ENCODE measurements at places on chromosomes 1 and 21.

GRCh38 chr1:156591432-156592157 is at the start of gene NAXE:
Gene NAXE, plus strand, starts transcription at chr1:156591776. Its CDS starts 29 bp downstream, at chr1:156591805.
- DNase-seq = peak; percentile 80

GRCh38 chr1:32766328-32766972 is 50.7 kb downstream of the YARS1 start:
- no peak for DNase-seq

- no peak for DNase-seq
These were observed 50.7 kb downstream of the ZZZ3 start for GRCh38 chr1:77631751-77632150.

DNA sequence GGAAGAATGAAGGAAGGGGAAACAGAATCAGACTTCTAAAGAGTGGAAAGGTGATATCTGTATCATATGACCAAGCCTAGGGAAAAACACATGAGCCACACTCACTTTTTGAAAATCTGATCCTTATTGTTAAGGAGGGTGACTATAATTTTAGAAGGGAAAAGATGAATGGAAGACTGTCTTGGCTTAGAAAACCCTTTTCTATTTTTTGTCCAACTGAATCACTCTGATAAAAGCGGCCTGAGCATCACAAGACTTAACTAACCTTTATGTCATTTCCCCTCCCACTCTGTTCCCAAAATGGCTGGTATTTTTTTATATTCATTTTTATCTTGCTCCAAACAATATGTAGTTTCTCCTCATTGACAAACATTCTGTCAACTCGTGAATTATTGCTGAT is 169.8 kb downstream of the C1orf21 start:
- no peak for DNase-seq

GRCh38 chr1:114122941-114123618 is 30.6 kb downstream of the SYT6 start:
- no peak for DNase-seq

- DNase-seq = no peak
These were observed 1.5 kb downstream of the GRIK3 start for GRCh38 chr1:37032660-37033354.

DNA sequence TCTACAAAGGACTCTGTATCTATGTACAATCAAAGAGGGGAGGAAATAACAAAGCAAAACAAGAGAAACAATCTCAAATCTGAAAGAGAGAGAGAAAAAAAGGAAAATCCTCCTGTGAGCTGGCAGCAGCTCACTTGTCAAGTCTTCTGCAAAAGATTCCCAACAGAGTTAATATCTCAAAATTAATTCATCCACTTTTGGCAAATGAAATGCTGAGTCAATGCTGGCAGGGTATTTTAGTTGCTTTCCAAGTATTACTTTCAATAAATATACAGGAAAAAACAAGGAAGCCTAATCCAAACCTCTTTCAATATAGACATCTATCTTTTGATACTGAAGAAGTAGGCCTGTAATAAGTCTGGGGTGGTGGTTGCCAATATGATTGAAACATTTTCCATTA is 613.9 kb upstream of the NEGR1 start:
- DNase-seq = no peak

DNA sequence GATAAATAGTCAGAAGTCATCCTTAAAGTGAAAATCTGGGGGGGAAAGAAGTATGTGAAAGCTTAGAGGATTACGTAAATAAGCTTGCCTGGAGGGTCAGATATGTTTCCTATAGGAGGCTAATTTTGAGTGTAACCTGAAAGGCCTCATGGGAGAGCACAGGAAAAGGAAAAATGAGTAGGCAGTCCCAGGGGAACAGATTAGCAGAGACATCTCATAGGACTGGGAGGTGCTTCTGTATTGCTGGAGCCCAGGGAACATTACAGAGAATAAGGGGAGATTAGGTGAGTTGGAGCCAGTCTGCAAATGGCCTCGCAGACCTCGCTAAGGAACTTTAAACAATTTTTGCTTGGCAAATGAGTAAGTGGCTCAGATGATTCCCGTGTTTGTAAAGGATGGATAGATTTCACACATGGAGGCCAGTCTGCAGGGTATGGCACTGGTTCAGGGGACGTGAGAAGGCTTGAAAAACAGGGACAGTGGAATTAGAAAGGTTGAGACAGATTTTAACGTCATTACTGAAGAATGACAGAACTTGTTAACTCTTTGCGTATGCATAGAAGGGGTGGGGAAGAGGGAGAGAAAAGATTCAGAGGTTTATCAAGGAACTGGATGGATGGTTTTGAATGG is 149.1 kb downstream of the GREM2 start:
- no peak for DNase-seq

DNA sequence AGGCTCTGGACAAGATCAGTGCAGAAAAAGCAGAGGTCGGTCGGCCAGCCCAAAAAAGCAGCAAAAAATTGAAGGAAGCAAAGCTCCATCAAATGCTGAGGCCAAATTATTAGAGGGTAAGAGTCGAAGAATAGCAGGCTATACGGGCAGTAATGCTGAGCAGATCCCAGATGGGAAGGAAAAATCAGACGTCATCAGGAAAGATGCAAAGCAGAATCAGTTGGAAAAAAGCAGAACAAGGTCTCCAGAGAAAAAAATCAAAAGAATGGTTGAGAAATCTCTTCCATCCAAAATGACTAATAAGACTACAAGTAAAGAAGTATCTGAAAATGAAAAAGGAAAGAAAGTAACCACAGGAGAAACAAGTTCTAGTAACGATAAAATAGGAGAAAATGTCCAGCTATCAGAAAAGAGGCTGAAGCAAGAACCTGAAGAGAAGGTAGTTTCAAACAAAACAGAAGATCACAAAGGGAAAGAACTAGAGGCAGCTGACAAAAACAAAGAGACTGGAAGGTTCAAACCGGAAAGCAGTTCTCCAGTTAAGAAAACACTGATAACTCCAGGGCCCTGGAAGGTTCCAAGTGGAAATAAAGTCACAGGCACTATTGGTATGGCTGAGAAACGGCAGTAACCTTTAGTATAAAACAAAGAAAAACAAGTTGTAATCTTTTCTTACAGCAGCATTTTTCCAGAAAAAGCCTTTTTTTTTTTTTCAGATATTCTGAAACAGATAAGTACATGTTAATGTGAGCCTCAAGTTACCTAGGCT is 75.7 kb downstream of the PHTF1 start:
- no peak for DNase-seq

DNA sequence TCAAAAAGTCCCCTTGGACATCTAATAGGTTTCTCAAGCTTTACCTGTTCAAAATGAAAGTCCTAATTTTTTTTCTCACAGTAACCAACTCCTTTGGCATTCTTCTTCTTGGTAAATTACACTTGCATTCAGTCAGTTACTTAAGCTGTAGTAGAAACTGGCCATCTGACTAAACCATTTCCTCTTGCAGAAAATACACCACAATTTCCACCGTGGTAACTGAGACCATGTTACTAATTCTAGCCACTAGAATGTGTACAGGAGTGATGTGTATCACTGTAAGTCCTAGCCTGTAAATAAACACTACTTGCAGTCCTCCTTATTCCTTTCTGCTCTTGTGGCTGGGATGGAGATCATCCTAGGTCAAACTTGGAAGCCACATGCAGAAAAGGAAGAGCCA is 965.4 kb upstream of the TMPRSS15 start:
- DNase-seq = no peak

- DNase-seq = no peak
These were observed 243 bp downstream of the C1orf21 start for GRCh38 chr1:184387069-184387475.
